ENCODE measurements at places on chromosomes 2 and 18.

DNA sequence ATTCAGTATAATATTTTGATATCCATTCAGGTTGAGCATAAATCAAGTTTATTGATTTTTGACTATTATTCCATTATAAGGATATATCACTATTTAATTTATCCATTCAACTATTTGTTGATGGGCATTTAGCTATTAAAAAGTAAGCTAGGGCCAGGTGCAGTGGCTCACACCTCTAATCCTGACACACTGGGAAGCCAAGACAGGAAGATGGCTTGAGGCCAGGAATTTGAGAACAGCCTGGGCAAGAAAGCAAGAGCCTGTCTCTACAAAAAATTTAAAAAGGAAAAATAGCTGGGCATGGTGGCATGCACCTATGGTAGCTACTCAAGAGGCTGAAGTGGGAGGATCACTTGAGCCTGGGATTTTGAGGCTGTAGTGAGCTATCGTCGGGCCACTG lies 183.5 kb downstream of the HNMT start:
- no peak for DNase-seq

GRCh38 chr2:101349893-101350662 lies 37.2 kb downstream of the CREG2 start:
- no peak for DNase-seq

DNA sequence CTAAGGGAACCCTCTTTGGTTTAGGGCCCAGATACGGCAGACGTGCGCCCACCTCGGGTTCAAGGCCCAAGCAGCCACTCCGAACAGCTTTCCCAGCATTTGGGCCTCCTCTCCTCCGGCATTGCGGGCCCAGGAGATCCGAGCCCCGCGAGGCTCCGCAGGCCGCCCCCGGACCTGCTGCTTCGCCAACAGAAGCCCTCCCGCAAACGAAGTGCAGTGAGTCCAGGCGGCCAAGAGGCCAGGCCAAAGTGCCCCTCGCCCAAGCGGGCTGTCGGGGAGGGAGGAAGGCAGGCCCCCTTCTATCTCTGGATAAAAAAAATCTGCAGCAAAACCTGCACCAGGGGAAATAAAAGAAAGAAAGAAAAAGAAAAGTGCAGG lies 6.0 kb downstream of the EN1 start:
- no peak for DNase-seq

GRCh38 chr2:59383473-59383872 lies 1142.3 kb upstream of the FANCL start:
- DNase-seq = no peak

DNA sequence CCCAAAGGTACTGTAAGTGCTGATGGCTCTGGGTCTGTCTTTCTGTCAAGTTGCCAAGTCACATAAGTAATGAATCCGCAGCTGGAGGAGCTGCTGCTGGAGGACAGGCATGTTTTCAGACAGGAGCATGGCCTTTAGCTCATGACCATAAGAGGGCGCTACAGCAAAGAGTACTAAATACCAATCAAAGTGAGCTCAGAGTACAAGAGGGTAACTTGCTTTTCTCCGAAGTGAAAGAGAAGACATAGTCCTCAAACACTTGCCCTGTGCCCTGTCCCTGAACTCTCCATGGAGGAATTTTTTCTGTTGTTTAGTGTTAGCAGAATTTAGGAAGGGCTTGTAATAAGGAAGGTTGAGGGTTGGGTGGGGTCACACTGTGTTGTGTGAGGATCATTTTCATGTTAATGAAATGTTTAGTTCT lies 58.0 kb upstream of the EML6 start:
- no peak for DNase-seq

- no peak for DNase-seq
Observed at GRCh38 chr2:231418820-231419640, 23.5 kb downstream of the B3GNT7 start.

DNA sequence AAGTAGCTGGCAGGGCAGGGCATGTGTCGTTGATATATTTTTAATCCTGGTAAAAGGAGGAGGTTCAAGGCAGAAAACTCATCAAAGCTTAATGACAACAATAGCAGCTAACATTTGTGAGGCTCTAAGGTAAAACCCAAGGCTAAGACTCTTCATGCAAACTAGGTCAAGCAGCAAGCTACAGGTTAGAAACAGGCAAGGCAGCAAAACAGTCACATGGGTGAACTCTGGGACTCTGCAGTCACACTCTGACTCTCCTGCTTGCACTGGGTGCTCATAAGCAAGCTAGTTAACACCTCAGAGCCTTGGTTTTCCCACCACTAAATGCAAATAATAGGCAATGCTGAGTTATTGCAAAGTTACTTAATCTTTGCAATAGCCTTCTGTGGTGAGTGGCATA lies 7.9 kb downstream of the IL1RN start:
- DNase-seq = no peak

DNA sequence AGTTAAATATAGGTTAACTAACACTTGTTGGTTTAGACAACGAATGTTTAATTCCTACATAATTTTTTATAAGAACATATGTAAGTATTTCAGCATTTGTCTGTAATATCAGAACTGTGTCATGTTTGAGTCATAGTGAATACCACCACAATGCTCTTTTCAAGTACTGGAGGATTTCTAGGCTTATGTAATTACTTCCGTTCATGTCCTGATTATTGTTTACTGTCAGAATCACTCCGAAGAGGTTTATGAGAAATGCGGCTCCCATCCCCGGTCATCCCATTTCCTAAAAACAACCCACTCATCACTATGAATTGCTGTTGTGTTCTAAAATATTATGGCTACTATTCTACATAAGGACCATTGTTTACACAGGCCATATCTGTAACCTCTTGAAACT lies 45.1 kb downstream of the CDH19 start:
- DNase-seq = no peak

GRCh38 chr18:58038063-58038462 lies 6.0 kb upstream of the NEDD4L start:
- DNase-seq = no peak

DNA sequence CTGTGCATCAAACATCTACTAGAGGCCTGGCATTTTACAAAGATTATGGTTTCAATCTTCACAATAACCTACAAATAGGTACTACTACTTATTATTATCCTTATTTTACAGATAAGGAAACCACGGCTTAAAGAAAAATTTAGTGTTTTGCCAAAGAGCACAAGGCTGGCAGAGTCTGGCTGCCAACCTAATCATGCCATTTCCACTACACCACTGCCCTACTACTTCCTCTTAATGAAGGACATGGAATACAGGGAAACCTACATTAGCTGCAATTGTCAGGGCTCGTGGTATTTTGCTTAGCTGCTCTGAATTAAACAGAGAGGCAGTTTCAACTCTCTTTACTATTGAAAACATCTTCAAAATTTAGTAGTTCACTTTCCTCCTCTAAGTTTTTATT lies 5.9 kb downstream of the MBOAT2 start:
- DNase-seq = no peak

DNA sequence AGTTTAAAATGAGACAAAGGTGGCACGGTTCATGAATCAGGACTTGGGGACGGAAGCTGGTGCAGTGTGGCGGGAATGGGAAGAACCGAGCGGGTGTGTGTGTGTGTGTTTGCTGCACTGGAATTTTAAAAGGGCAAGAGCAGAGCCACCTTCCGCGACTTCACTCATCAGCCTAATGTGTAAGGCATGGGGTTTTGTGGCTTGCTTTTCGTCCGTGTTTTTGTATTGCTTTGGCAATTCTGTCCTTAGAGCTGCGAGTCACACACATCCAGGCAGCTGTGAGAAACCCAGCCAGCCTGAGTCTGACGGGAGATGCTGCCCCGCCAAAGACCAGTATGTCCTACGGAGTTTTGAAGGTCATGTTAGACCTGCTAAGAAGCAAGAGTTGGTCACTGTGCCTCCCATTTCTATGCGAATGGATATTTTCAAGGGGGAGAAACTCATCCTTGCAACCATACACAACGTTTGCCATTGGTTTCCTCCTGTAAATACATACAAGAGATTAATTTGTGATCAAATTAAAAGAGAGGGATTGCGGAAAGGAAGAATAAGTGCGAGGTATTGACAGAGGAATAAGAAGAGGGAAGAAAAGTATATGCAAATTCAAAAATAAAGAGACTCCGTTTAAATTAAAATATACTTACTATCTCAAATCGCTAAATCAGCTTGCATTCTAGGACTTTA lies 665 bp upstream of the CACNB4 start:
- DNase-seq = no peak

DNA sequence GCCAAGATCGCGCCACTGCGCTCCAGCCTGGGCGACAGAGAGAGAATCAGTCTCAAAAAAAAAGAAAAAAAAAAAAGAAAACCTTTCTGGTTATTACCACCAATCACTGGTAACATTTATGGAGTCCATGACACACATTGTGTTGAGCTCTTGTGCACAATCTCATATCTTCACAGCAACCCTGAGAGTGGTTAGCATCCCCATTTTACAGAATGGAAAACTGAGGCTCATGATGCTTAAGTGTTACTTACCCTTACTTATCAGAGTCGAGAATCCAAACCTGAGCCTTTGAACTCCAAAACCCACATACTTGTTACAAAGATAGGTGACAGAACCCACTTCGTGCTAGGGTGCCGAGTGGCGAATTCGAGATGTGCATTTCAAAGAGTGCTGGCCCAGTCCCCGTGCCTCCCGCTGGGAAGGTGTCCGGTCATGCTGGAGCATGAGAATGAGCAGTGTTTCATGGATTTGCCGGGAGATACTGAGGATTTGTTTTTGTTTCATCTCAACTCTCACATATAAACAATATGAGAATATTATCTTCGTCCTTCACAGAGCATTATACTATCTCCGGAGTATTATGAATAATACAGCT lies 50.9 kb downstream of the CYP27C1 start:
- no peak for DNase-seq

DNA sequence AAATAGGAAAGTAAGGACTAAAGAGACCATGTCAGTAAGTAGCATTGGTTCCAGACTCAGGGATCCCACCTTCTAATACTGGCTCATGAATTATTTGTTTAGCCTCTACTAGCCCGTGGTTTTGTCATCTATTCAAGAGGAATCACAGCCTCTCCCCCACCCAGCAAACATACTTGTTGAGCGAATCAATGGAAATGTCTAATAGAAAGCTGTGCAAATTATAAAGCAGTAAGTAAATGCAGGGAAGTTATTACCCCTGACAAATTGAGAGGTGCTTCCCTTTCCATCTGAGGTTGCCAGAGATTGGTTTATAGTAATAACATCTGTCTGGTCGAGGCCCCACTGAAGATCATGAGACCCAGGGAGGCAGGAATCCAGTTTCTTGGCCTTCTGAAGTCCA lies 219.3 kb upstream of the OSR1 start:
- DNase-seq = no peak

DNA sequence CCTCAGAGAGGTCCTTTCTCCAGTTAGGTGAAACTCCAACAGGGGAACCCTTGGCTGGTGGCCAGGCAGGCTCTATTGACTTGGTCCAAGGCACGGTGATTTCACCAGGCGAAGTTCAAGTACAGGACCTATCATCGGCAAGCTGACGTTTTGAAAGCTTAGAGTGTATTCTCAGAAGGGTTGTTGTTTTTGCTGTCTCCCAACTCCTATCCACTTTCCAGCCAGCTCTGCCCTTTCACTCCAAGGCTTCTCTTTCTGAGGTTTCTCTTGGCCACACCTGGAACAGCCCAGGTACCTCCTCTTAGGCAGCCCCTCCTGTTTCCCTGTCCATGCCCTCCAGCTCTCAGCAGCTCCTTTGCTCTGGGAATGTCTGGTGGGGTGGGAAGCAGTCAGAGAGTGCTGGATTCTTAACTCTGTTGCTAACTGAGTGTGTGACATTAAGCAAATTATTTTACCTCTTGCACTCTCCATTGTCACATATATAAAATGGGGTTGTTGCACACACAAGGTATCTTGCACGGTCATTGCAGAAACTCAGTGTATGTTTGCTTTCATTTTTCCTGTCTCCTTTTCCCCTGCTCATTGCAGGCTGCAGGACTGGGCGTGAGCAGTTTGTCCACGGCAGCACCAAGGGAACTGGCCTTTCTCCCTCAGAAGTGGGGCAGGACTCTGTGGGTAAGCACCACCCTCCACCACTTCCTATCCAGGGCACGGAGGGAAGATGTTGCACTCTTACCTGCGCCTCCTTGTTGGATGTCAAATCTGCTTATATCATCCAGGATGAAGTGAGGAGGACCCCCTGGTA lies 30.2 kb downstream of the CAPN13 start:
- no peak for DNase-seq

DNA sequence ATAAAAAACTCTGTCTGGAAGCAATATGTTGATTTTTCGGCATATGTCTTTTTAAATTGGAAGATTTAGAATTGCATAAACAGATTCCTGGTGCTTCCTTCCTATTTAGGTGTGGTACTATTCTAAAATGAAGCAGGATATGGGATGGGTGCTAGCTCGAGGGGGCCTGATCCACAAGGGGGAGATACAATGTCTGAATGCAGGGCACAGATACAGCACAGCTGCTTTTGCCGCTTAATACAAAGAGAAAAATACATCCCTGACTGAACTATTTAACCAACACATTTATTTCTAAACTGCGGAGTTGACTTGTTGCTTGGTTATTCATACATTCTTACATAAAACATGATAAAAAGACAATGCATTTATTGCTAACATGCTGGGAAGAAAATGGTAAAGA lies 169.1 kb downstream of the TMEFF2 start:
- DNase-seq = no peak

DNA sequence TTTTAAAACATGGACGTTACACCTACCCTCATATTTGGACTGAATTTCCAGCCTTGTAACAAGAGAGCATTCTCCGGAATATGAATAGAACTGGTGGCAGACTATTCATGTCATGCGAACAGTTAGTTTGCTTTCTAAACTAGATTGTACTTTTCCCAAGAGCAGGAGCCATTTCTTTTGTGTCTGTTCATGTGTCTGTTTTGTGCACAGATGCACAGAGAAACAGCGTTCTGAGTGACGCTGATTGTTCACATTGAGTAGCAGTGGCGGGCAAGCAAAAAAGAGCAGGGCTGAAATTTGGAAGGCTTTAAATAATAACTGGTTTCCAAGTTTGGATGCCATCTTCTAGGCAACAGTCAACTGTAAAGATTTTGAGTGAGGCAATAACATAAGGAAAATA lies 200.3 kb downstream of the NRXN1 start:
- DNase-seq = no peak

DNA sequence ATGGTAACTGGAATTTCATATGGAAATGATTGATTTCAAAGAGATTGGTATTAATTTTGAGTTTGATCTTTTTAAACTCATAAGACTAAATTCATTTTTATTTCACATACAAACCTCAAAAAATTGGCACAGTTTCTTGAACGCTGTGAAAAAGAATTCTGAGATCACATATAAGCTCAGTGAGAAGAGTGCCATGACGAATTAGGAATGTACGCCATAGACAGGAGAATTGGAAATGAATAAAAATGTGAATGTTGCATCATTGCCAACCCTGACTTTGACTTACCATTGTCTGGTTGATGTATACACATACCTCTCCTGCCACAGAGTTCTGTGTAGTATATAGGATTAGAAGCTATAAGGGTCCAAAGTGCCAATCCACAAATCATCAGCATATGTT lies 290.4 kb upstream of the ZC3H15 start:
- DNase-seq = no peak

DNA sequence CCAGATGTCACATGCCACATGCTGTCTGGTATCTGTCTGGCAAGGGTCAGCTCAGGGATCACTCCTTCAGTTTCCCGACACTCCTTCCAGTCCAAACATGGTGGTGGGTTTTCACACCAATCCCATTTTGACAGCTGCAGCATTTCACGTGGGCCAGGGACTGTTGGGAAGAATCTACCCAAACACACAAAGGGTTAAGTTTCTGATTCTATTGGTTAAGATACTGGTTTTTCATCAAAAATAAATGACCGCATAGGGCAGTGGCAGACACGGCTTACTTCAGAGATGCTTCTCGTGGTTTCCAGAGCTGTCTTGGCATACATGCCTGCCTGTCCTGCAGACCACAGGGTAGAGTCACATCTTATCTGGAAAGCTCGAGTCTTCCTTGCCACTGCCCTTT lies 79.7 kb downstream of the PSMG2 start:
- no peak for DNase-seq

Data from gastrocnemius medialis (tissue), 4 donors.